MM.1S (cell line): ENCODE measurements at places on chromosomes 7 and 10.

GRCh38 chr7:38016567-38016966, 96.1 kb downstream of the EPDR1 start:
- no peak for DNase-seq

- no peak for DNase-seq
Measured at GRCh38 chr7:123026251-123026650, 30.8 kb upstream of the TAS2R16 start.

- DNase-seq: no peak
Measured at GRCh38 chr7:13908667-13909397, 80.6 kb downstream of the ETV1 start.

GRCh38 chr7:148621563-148621962, 31.0 kb downstream of the C7orf33 start:
- DNase-seq: no peak

GRCh38 chr10:119806334-119807130, 66.1 kb downstream of the MCMBP start:
- DNase-seq: no peak

DNA sequence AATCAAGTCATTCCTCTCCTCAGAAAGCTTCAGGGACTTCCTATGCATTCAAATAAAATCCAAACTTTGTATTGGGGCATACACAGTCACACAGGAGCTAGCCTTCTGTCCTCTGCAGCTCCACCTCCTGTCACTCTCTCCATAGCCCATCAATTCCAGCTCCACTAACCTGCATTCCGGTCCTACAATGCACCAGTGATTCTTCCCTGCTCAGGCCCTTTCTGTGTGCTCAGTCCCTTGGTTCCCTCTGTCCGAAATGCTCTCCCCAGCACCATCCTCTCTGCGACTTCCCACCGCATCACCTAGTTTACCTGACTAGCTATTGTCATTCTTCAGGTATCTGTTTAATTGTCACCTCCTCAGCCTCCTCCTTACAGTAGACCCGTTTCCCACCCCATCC, 26.4 kb upstream of the YAE1 start:
- DNase-seq: no peak

DNA sequence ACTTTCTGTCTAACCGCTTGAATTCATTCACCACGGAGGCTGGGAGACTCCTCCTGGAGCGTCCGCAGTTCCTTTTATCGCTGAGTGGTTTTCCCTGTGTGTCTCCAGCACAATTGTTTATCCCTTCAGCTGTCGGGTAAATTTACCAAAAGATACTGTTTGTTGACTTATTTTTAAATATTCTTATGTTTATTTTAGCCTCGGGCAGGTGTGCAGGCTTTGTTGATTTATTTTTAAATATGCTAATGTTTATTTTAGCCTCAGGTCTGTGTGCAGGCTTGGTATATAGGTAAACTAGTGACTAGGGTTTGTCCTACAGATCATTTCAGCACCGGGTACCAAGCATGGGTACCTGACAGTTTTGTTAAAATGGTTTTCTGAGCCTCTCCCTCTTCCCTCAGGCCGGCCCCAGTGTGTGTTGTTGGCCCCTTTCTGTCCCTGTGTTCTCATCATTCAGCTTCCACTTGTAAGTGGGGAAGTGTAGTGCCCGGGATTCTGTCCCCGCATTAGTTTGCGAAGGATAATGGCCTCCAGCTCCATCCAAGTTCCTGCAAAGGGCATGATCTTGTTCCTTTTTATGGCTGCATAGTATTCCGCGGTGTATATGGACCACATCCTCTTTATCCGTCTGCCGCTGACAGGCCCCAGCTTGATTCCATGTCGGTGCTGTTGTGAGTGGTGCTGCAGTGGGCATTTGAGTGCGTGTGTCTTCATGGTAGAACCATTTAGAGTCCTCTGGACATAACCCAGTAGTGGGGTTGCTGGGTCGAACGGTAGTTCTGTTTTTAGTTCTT, 5.3 kb downstream of the GET4 start:
- DNase-seq: no peak

DNA sequence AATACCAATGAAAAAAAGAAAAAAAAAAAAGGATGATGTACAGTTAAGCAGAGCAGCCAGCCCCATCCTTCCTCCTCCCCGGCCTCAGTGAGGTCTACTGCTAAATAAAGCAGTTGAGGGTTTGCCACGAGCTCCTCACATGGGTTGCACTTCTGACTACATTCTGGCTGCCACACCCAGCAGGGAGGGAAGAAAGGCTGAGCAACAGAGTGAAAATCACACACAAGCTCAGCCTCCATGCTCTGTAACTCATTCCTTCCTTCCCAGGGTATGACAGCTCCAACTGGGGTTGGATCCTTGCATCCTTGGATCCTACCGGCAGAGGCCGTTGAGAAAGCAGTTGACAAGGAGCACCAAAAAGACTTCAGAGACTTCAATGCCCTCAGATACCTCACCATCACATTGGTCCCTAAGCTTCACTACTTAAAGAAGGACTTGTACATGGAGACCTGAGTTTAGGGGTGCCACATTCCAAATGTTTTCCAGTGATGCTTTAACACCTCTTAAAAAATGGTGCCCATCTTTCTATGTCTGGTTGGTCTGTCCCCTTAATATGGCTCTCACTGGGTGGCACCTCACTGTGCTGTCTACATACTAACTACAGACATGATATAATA, 52.9 kb upstream of the PIK3CG start:
- peak; percentile 55 for DNase-seq

DNA sequence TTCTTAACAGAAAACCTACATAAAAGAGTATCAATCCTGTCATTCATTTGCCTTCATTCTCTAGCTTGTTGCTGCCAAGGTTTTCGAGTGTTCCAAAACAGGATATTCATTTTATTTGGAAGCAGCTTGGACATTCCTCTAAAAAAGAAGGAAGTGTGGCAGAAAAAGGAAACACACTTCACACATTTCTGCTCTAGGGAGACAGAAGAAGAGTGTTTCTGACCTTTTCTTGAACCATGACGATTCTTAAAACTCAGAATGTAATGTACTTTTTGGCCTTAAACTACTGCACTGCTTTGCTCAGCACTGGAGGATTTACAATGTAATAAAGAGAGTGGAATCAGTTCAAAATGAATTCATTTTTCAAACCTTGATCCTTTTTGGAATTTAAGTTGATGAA, 81.3 kb downstream of the SEMA3A start:
- DNase-seq: no peak

- DNase-seq: no peak
Measured at GRCh38 chr7:99557940-99558305, 519 bp upstream of the ZNF655 start.

DNA sequence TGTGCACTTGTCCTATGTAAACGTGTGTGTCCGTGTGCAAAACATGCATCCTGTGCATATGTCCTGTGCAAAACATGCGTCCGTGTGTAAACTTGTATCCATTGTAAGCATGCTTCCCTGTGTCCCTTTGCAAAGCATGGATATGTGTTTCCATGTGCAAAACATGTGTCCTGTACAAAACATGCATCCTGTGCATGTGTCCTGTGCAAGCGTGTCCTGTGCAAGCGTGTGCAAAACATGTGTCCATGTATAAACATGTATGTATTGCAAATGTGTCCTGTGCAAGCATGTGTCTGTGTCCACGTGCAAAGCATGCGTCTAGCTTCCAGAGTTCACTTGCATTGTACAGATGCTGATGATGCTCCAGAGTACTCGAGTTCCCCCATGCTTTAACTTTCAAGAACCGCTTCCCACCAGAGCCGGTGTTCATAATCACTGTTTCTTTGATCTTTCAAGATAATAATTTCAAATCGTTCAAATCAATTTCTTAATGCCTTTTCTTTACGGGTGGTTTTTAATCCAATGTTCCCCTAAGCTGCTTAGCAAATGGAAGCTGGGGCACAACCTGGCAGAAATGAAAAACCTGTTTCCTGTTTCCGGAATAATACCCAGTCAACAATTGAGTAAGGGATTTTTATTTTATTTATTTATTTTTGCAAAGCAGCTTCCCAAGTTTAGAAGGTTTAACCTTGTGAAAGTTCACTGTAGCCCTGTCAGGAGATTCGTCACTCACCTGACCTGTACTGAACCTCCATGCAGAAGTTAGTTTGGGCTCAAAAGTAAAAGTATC, 641 bp upstream of the ASB13 start:
- no peak for DNase-seq

DNA sequence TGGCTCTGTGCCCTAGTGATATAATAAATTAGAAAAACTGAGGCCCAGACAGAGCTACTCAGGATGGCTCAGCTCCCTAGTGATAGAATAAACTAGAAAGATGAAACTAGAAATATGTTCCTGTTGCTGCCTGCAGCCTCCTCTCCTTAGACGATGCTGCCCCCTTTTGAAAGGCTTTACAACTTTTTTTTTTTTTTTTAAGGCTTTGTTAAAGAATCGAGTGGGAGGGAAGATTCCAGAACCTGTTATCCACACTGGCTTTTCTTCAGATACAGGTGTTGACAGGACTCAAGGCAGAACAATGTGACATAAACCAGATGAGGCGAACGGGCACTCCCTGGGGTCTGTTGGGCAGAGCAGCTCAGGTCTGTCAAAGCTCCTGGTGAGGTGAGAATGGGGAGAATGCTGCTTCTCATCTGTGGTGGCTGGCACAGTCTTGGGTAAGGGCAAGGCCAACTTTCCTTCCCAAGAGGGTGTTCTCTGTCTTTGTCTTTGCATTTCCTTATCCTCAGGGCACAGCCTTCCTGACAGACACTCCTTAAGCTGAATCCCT, 175.1 kb downstream of the COBL start:
- DNase-seq: peak; percentile 11

GRCh38 chr10:6530211-6530840, 49.8 kb downstream of the PRKCQ start:
- DNase-seq: no peak

DNA sequence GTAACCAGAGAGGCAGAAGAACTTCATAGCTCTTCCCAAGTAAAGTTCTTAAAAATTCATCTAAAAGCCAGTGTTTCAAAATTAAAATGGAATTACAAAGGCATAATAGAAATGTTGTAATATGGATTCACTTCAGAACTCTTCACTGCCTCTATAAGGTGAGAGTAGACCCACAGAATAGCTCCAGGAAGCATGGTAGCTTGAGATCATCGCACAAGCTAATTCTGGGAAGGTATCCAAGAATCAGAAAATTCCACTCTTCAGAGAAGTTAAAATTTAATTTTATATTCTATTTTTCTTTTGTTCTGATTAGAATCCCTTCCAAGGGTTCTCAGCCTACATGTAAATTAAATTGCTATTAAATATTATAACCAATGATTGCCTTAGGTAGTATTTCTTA, 1.5 kb upstream of the DHX32 start:
- no peak for DNase-seq

GRCh38 chr10:130900441-130901160, 410.9 kb downstream of the TCERG1L start:
- DNase-seq: no peak

- DNase-seq: no peak
Measured at GRCh38 chr10:27620430-27621397, 116.6 kb downstream of the RAB18 start.

DNA sequence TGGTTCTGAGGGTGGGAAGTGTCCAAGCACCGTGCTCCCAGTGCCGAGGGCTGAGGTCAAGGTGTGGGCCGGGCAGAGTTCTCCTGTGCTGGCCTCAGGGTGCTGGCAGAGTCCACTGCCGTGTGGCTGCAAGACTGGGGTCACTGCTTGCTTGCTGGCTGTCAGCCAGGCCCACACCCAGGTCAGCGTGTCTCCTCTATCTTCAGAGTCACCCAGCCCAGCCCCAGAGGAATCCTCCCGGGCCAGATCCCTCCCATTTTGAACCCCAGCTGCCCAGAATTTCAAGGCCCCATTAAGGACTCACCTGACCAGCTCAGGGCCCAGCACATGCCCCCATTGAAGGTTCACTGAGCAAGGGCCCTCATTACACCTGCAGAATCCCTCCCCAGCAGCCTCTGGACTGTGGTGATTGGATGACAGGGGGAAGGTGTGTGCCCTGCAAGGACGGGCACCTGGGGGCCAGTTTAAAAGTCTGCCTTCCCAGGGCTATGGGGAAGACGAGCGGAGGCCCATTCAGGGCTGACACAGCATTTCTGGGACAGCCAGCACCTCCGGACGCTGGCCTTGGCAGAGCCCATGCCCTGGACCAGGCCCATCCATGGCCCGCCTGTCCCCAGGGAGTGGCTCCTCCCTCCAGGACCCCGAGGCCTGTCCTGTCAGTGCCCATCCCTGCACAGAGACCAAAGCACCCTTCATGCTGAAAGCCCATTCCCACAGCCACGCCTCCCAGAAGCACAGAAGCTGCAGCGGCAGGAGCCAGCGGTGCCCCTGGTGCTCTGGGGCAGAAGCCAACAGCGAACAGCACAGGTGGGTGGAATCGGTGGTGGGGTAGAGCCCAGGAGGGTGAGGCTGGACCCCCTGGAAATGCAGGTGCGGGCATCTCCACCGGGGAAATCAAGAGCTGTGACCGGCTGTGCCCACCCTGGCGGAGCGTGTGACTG, 45.1 kb upstream of the PPP2R2D start:
- no peak for DNase-seq

- DNase-seq: no peak
Measured at GRCh38 chr7:74069086-74069541, 14.5 kb upstream of the LIMK1 start.

DNA sequence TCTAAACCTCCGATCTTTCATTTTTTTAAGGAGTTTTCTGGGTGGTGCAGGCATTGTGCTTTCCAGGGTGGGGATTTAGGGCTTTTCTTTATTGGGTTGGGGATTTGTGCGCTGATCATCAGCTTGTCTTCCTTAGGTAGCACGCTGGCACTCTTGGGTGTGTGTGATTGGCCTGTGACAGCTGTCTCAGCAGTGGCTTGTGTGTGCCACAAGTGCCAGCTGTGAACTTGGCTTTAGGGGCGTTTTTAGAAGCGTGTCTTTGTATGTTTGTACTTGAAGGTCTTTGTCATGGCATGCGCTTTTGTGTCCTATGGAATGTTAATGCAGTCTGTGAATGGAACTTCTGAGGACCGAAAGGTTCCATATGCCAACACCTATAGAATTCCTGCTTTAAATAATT, 788 bp downstream of the AKAP9 start:
- DNase-seq: peak; percentile 76

- DNase-seq: no peak
Measured at GRCh38 chr10:94150541-94151184, 156.9 kb downstream of the PLCE1 start.

GRCh38 chr7:154364170-154364569, 312.0 kb downstream of the DPP6 start:
- DNase-seq: no peak

DNA sequence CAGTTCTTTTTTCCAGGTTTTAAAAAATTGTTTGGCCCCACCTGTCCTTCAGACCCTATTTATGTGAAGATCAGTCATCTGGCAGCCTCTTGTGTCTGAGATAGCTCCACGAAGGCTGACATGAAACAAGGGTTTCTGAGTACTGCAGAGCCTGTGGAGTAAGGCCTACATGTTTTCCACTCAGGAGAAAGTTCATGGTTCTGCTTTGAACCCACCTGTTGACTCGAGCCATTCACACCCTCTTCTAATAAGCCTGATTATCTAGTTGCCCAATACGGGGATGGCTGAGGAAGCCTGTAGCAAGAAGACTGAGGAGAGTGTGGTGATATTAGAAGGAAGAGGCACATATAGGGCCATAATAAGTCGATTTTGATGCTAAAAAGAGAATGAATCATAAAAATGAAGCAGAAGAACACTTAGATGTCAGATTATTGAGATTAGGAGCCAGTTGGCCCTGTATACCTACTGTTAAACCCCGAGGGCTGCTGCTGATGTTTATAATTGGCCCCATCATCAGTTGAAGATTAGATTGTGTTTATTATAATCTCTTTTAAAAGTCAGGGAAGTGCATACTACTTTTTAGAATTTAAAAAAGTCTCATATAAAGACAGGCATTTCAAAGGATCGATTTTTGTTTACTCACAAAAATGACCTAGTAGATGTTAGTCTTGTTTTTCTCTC, 109.4 kb downstream of the CDK14 start:
- DNase-seq: no peak
